ENCODE measurements at places on chromosomes 11 and 22.

DNA sequence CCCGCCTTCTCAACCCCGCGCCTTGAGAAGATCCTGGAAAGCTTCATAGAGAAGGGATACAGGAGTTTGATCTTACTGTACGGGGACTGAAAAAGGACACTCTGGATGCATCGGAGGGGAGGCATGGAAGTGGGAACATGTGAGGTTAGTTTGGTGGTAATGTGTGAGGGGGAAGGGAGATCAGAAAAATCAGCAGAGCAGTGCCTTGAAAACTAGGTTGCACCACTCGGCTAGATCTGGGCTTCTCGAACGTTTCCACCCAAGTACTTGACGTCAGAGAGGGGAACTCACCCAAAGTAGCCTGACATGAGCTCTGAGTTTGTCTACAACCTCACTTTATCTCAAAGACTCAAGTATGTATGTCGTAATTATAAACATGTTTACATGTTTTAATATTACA, 14.5 kb downstream of the USP35 start:
- H3K27me3 ChIP-seq: no peaks in the 10 kb centered on the region
- peak overlapping the region; percentile 88 for H3K27ac ChIP-seq
- peak; percentile 56 for DNase-seq
- H3K4me3 ChIP-seq: peak overlapping the region; percentile 41
- peaks cover 9% of the 10 kb centered on the region for H3K36me3 ChIP-seq

GRCh38 chr11:65416341-65416824, 6.2 kb upstream of the NEAT1 start:
- H3K36me3 ChIP-seq: peaks cover 14% of the 10 kb centered on the region
- peaks cover 51% of the 10 kb centered on the region for H3K4me1 ChIP-seq
- no peaks in the 10 kb centered on the region for H3K27me3 ChIP-seq
- DNase-seq: peak; percentile 86
- H3K4me3 ChIP-seq: peak overlapping the region; percentile 53

- H3K36me3 ChIP-seq: no peaks in the 10 kb centered on the region
- peaks cover 11% of the 10 kb centered on the region for H3K4me1 ChIP-seq
- no peak for DNase-seq
- H3K27ac ChIP-seq: peak overlapping the region; percentile 97
Measured at GRCh38 chr11:73141031-73141308, 1.1 kb downstream of the FCHSD2 start.

DNA sequence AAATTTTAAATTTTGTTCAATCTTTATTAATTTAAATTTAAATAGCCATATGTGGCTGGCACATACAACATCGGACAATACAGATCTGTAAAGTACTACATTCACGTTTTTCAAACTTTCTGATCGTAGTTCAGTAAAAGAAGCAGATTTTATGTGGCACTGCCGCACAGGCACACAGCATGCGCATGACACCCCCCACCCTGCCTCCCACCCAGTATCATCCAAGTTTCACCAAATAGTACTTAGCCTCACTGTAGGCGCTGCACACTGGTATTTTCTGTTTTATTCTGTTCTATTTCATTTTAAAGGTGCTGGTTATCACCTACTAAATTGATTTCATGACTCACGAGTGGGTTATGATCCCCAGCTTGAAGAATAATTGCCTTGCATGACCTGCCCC, 159.9 kb downstream of the HIPK3 start:
- H3K27me3 ChIP-seq: no peaks in the 10 kb centered on the region
- H3K4me1 ChIP-seq: no peaks in the 10 kb centered on the region
- no peaks in the 10 kb centered on the region for H3K36me3 ChIP-seq
- no peak overlapping the region for H3K27ac ChIP-seq
- no peak for DNase-seq

DNA sequence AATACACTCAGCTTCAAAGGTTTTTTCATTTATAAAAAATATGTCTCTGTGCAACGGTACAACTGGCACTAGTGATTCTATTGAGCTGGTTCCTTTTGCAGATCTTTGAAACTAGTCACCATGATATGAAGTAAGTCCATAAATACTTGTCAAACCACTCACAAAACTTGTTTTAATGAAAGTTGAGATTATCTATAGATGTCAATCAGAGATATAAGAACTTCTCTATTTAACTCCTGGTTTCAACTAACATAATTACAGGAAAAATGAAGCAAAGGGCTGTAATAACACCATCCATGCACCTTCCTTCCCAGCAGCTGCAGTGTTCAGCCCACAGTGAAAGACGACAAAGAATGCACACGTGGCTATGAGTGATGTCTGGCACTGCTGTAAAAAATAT, 44.7 kb downstream of the TMEM123 start:
- H3K36me3 ChIP-seq: peaks cover 17% of the 10 kb centered on the region
- H3K4me3 ChIP-seq: no peak overlapping the region
- H3K27me3 ChIP-seq: no peaks in the 10 kb centered on the region
- no peak overlapping the region for H3K27ac ChIP-seq
- peaks cover 21% of the 10 kb centered on the region for H3K4me1 ChIP-seq

- H3K27me3 ChIP-seq: no peaks in the 10 kb centered on the region
- no peak overlapping the region for H3K27ac ChIP-seq
- no peak overlapping the region for H3K4me3 ChIP-seq
- no peaks in the 10 kb centered on the region for H3K4me1 ChIP-seq
- no peak for DNase-seq
Measured at GRCh38 chr11:30710221-30710620, 124.1 kb upstream of the MPPED2 start.

GRCh38 chr11:79822766-79823165, 381.9 kb upstream of the TENM4 start:
- H3K27ac ChIP-seq: no peak overlapping the region
- no peaks in the 10 kb centered on the region for H3K27me3 ChIP-seq
- no peak overlapping the region for H3K4me3 ChIP-seq
- H3K36me3 ChIP-seq: no peaks in the 10 kb centered on the region
- H3K4me1 ChIP-seq: no peaks in the 10 kb centered on the region

DNA sequence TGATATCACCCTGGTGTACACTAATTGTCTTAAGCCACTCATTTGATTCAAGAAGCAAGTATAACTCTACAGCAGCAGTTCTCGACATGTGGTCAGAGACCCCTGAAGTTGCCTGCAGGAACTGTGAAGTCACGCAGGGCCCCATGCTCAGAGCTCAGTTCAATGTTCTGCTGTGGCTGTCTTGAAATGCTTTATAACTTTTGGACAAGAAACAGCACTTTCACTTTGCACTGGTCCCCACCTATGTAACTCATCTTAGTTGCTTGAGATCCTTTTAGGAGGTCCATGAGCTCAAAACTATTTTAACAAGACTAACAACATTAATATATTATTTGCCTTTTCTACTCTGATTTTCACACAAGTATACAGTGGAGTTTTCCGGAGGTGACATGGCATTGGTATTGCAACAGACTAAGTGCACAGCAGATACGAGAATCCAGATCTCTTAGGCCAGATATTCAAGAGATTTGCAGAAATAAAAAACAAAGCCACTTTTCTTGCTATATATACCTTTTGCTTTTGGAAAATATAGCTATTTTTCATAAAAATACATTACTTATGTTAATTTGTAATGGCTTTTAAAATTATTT, 64.8 kb downstream of the PRR5L start:
- H3K27ac ChIP-seq: no peak overlapping the region
- H3K27me3 ChIP-seq: no peaks in the 10 kb centered on the region
- no peaks in the 10 kb centered on the region for H3K36me3 ChIP-seq
- H3K4me1 ChIP-seq: peaks cover 30% of the 10 kb centered on the region
- DNase-seq: no peak

DNA sequence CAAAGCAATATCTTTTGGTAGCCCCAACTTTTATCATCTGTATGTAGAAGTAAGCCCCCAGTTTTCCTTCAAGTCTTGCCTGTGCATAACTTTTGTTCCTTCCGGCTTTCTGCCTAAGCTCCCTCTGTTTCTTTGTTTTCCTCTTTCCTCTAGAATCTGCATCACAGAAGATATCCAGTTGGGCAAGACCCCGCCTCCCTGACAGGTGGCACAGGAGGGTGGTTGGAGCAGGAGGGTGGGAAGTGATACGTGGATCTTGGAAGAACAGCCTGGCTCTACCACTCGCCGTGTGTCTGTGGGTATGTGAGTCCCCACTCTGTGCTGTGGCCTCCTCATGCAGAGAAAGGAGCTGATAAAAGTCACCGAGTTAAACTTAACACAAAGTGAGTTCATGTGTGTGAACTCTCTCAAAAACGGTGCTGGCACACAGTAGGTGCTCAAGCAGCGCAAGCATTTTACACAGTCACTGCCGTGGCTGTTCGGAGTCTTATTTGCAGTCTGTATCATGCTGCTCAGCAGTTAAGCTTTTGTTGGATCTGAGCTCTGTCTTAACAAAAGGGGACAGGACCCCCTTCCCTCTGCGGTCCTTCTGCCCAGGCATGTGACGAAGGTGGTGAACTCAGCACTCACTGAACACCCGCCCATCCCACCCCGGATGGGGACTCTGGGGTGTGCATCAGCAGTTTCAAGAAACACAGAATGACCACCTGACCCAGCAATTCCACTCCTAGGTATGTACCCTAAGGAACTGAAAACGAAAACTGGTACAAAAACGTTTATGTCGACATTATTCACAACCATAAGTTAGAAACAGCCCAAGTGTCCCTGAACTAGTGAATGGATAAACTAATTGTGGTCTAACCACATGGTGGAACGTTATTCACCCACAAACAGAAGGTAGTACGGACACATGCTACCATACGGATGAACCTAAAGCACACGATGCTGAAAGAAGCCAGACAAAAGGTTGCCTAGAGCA, 249.1 kb downstream of the CTTN start:
- H3K27me3 ChIP-seq: no peaks in the 10 kb centered on the region
- no peaks in the 10 kb centered on the region for H3K36me3 ChIP-seq
- DNase-seq: no peak
- no peak overlapping the region for H3K4me3 ChIP-seq
- H3K27ac ChIP-seq: no peak overlapping the region

DNA sequence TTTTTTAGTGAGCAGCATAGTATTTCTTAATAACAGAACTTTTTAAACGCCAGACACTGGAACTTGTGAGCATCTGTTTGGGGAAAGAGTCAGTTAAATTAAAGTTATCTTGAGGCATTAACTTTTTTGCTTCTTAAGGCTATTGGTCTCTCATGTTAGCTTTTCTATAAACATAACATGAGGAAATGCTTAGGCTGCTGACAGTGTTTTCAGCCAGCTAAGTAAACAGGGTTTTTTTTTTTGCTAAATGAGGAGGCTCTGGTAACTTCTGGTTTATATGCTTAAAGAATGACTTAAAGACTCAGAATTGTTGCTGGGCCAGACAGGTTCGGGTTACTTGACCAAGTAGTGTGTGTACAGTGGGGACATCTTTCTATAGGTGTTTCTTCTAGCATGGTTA, 95.8 kb upstream of the ALKBH3 start:
- no peak for DNase-seq
- H3K27me3 ChIP-seq: no peaks in the 10 kb centered on the region
- H3K36me3 ChIP-seq: no peaks in the 10 kb centered on the region
- no peaks in the 10 kb centered on the region for H3K4me1 ChIP-seq

GRCh38 chr22:41862160-41862529, 29.2 kb downstream of the SREBF2 start:
- no peaks in the 10 kb centered on the region for H3K27me3 ChIP-seq
- peaks cover 6% of the 10 kb centered on the region for H3K36me3 ChIP-seq
- peak overlapping the region; percentile 32 for H3K4me3 ChIP-seq
- DNase-seq: no peak

GRCh38 chr11:78397398-78397797, 20.2 kb downstream of the GAB2 start:
- no peaks in the 10 kb centered on the region for H3K27me3 ChIP-seq
- H3K4me1 ChIP-seq: no peaks in the 10 kb centered on the region
- no peak for DNase-seq
- no peak overlapping the region for H3K27ac ChIP-seq
- no peaks in the 10 kb centered on the region for H3K36me3 ChIP-seq

GRCh38 chr11:128324051-128324481, 263.3 kb downstream of the ETS1 start:
- H3K36me3 ChIP-seq: no peaks in the 10 kb centered on the region
- DNase-seq: peak; percentile 34
- H3K27ac ChIP-seq: peak overlapping the region; percentile 90
- H3K27me3 ChIP-seq: no peaks in the 10 kb centered on the region

DNA sequence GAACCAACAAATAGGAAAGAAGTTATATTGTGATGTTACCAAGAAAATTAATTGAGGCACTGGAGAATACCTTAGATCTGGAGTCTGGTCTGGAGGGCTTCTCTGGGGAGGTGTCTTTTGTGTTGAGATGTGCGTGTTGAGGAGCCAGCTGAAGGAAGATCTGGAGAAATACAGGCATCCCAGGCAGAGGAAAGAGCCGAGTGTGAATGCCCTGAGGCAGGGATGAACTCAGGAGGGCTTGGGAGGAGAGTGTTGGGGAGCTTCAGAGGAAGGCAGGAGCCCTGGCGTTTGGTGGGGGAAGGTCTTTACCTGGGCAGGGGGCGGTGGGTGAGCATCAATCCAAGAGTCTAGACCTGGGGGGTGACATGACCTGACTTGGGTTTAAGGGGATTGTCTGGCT, 13.1 kb downstream of the SYNGR1 start:
- H3K4me1 ChIP-seq: no peaks in the 10 kb centered on the region
- H3K36me3 ChIP-seq: no peaks in the 10 kb centered on the region
- H3K27ac ChIP-seq: no peak overlapping the region
- no peaks in the 10 kb centered on the region for H3K27me3 ChIP-seq
- DNase-seq: no peak

DNA sequence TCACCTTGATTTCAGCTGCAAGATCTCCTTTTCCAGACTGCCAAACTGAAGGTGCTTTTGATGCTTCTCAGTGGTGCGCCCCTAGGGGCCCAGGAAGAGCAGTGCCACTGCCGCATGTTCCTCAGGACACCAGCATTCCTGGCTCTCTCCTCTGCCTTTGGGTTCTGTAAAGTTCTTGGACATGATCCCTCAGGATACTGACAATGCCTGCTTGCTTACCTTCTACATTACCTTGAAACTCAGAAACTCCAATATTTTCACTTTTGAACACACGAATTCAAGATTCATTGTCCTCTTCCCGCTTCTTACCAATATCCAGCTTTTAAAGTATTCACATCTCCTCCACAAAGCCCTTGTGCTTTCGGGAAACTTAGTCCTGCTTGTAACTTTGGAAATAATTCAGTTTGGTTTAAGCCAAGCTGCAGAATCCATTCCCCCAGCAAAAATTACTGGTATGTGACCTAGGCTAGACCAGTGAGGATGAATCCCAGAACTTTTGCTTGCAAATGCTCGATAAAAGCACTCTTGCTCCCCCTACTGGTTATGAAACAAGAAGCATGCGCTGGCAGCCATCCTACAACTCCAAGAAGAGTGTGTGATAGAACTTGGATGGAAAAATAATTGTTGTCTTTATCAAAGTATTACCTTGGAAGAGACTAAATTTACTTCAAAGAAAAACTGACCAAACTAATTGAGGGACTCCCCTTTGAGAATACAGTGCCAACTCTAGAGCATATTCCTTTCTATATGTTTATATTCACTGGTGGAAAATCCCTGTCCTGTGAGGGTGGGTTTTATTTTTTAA, 16.5 kb upstream of the OR5B21 start:
- peaks cover 10% of the 10 kb centered on the region for H3K4me1 ChIP-seq
- DNase-seq: peak; percentile 20
- no peaks in the 10 kb centered on the region for H3K27me3 ChIP-seq
- peaks cover 18% of the 10 kb centered on the region for H3K36me3 ChIP-seq

Measured in effector memory CD4-positive, alpha-beta T cell (primary cell).